Cerebellum (tissue), 4 donors: ENCODE measurements at places on chromosomes 12 and 14.

GRCh38 chr12:104460041-104460719 is 3.4 kb downstream of the CHST11 start:
- DNase-seq, result peak; percentile 61

DNA sequence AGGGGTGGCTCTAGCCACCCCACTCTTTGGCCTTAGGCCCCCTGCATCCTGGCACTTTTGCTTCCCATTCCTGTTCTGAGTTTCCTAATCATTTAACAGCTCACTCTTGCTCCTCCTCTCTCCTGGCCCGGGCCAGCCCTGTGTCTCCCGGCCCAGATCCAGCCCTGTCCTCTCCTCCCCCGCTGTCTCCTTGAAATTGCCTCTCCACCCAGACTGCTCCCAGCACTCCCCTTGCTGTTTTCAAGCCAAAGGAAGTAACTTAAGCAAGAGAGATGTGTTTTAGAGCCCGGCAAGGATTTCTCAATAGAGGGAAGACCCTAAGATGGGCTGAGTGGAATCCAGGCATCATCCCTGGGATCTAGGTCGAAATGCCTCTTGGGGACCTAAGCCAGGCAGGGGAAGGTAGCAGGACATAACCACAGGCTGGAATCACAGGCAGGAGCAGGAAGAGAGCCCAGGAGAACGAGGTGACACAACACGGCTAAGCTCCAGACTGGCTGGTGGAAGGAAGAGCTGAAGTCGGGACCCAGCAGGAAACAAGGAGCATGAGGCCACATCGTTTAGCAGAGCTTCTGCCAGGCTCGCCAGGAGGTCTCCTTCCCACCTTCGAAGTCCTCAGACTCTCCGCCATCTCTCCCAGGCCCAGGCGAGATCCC is 2.0 kb upstream of the LRP1-AS start:
- DNase-seq, result peak; percentile 74

DNA sequence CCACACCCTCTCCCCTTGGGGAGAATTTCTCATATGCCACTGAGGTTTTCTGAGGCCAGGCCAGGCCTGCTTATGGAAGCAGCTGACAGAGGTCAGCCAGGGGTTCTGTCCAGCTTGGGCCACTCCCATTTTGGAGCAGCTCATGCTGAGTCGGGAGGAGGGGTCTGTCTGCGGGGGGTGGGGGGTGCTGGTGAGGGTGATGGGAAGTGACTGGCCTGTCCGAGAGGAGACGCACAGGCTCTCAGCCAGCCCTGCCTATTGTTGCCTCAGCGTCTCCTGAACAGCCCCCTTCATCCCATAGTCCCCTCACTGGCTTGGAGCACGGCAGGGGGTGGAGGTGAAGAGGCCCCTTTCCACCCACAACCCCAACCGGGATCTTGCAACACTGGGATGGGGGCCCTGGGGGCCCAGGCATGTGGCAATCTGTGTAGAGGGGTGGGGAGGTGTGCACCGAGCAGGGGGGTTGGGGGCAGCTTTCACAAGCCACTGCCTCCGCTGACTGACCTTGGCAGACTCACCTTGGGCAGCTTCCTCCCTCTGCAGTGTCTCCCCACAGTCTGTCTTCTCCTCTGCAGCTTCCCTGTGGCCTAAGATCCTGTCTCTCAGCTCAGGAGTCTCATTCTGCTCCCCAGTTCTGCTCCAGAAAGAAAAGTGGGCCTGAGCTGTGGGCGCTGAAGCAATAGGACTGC is 5.5 kb downstream of the CEBPE start:
- no peak for DNase-seq

DNA sequence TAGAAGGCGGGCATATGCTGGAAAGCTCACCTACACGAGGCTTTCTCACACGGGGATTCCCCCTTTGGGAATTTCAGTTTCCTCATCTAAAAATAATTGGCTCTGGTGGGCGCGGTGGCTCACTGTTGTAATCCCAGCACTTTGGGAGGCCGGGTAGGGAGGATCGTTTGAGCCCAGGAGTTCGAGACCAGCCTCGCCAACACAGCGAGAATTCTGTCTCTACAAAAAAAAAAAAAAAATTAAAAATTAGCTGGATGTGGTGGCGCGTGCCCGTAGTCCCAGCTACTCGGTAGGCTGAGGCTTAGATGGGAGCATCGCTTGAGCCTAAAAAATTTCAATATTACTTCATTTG is 400 bp upstream of the NDUFA12 start:
- DNase-seq, result no peak

DNA sequence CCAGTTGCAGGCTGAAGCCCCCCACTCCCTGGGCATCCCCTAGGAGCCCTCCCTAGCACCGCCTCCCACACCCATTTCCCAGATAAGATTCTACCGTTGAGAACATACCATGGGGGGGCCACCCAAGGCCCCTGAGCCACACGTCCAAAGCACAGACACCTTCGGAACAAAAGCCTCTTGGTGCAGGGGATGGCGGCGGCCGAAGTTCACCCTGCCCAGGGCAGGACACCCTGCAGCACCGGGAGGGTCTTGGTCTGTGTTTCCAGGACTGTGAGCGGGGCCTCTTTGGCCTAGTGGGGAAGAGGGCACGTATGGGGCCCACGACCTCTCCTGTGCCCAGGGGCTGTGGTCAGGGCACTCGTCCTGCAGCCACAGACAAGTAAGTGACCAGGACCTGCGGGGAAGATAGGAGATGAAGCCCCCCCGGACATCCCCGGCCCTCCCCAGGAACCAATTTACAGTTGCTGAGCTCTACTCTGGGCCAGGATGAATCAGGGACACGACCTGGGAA is 154.3 kb upstream of the C14orf180 start:
- DNase-seq, result no peak

- DNase-seq, result no peak
These were observed 18.3 kb upstream of the TSPAN11 start for GRCh38 chr12:30908076-30908721.

DNA sequence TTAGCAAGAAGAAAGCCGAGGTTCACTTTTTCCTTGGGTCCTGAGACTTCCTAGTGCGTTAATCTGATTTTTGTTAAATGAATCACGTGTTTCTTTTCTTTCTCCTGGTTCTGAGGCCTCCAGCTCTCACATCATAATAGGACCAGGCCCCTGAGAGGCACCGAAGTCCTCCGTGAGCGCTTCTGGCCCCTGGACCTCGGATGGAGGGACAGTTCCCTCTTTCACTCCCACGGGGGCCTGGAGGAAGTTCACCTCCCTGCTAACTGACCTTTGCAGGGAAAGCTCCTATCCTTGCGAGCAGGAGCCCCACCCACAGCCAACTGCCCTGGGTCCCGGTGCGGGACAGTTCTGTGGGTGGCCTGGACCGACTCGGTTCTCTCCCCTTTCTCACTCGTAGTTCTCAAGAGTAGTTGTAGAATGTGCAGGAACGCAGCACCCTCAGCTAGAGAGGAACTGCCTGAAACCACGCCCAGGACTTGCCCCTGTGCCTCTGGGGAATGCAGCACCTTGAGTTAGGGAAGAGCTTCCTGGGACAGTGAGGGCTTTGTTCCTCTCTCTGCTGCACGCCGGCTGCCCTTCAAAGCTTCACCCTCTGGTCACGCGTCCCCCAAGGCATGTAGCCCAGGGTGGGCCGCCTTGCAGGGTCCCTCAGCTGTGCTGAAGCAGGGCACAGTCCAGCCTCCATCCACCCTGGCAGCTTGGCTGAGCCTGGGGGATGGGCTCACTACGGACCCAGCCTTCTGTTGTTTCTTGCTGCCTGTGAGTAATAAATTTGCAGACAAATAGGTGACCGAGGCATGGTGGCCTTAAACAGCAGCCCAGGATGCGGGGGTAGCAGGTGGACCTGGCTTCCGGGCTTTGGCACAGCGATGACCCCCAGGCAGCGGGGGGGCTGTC is 264.6 kb downstream of the ADGRD1 start:
- no peak for DNase-seq

GRCh38 chr12:54052438-54053002 is 1.1 kb upstream of the HOXC4 start:
- DNase-seq, result no peak

- no peak for DNase-seq
These were observed 40.5 kb upstream of the RTL1 start for GRCh38 chr14:100944052-100944451.

DNA sequence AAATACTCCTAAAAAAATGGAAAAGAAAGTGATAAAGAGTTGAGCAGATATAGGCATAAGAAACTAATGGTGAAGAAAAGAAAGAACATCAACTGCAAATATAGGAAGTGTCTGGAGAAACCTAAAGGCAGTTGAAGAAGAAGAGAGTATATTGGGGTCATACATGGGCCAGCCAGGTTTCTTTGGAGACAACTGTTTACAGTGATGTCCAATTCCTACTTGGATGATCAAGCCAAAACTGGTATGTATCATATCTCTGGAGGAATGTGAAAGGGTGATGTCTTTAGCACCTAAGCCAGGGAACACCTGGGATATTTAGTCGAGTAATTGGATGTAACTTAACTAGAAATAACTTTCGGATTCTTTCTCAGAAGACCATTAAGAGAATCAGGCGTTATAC is 129.3 kb upstream of the FLRT2 start:
- no peak for DNase-seq

DNA sequence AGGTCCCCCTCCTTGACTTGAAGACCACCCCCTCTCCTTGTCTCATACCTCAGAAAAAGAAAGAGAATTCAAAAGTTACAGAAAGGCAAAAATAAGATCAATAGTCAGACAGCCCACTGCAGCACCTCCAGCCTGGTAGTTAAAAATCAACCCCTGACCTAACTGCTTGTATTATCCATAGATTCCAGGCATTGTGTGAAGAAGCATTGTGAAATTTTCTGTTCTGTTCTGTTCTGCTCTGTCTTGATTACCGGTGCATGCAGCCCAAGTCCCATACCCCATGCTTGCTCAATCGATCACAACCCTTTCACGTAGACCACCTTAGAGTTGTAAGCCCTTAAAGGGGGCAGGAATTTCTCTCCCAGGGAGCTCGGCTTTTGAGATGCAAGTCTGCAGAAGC is 5.8 kb upstream of the DHRS7 start:
- DNase-seq, result no peak

DNA sequence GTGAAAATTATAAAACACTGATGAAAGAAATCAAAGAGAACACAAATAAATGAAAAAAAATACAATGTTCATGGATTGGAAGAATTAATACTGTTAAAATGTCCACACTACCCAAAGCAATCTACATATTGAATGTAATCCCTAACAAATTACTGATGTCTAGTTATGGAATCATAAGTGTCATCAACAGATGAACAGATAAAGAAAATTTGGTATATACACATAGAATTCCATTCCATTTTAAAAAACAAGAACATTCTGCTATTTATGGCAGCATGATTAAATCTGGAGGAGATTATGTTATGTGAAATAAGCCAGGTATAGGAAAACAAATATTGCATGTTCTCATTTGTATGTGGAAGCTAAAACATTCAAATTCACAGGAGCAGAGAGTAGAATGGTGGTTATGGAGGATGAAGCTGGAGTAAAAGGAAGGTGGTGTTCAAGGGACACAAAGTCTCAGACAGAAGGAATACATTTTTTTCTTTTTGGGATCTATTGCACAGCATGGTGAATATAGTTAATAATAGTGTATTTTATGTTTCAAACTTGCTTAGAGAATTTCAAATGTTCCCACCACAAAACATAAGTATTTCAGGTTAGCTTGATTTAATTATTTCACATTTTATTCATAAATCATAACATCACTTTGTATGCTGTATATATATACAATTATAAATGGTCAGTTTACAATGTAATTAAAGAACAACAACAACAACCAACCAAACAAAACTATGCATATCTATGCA is 28.5 kb downstream of the A2M start:
- no peak for DNase-seq

GRCh38 chr14:96309896-96310330 is 53.2 kb downstream of the ATG2B start:
- DNase-seq, result no peak

GRCh38 chr12:25794571-25794970 is 163.9 kb upstream of the RASSF8 start:
- DNase-seq, result no peak

GRCh38 chr12:77830583-77831351 is at the start of gene NAV3:
Gene NAV3 (plus strand): TSS chr12:77830894. CDS start chr12:77831462, 568 bp downstream.
- DNase-seq, result no peak

- DNase-seq, result no peak
These were observed 11.9 kb upstream of the BHLHE41 start for GRCh38 chr12:26136688-26137087.

- no peak for DNase-seq
These were observed 1.2 kb upstream of the SIX1 start for GRCh38 chr14:60650373-60650961.

GRCh38 chr14:35534208-35534872 is 376 bp downstream of the INSM2 start:
- no peak for DNase-seq

DNA sequence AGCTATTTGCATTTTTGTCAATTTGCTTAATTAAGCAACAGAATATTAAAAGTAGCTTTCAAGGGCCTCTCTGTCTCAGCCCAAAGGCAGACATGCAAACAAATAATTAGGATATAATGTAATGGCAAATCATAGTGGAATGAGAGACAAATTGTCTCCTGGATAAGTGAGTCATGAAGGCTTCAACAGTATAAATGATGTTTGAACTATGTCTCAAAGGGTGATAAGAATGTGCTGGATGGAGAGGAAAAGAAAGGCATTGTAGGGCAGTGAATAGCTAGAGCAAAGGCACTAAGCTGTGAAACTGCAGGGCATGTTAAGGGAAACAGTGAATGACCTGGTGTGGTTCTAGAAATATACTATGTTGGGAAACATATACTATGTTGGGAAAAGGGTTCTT is 53.5 kb upstream of the PPP1R12A start:
- no peak for DNase-seq

- peak; percentile 12 for DNase-seq
These were observed 717 bp downstream of the PPHLN1 start for GRCh38 chr12:42326541-42327226.

GRCh38 chr12:88638966-88639760 is 58.9 kb upstream of the KITLG start:
- no peak for DNase-seq

- no peak for DNase-seq
These were observed 242.0 kb downstream of the NEDD1 start for GRCh38 chr12:97148941-97149559.

- no peak for DNase-seq
These were observed 1317.4 kb upstream of the TMEM132C start for GRCh38 chr12:126949558-126949957.

GRCh38 chr14:23569443-23570151 is 2.0 kb upstream of the AP1G2 start:
- DNase-seq, result peak; percentile 95

- DNase-seq, result no peak
These were observed 6.4 kb downstream of the TTC6 start for GRCh38 chr14:37601865-37602264.

DNA sequence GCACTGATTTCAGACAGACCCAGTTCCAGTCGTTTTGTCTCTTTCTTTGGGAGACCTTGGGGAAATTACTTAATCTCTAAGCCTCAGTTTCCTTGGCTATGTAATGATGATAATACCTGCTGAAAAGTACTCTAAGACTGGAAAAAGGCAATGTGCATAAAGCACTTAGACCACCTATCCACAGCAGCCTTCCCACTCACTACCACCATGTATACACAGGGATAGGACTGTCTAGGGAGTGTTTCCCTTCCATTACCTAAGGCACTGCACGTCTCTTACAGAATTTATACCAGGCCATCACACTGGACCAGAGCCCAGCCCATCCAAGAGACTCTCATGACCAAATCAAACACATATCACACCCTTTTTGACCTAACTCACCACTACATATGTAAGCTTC is 6.3 kb downstream of the RPS29 start:
- DNase-seq, result no peak
